ENCODE measurements at places on chromosomes 4 and X.

- no peak for DNase-seq
Measured at GRCh38 chr4:98166025-98166730, 22.9 kb upstream of the STPG2 start.

- no peak for DNase-seq
Measured at GRCh38 chrX:11366998-11367595, 73.9 kb downstream of the AMELX start.

- no peak for DNase-seq
Measured at GRCh38 chr4:40289366-40290188, 45.6 kb upstream of the CHRNA9 start.

DNA sequence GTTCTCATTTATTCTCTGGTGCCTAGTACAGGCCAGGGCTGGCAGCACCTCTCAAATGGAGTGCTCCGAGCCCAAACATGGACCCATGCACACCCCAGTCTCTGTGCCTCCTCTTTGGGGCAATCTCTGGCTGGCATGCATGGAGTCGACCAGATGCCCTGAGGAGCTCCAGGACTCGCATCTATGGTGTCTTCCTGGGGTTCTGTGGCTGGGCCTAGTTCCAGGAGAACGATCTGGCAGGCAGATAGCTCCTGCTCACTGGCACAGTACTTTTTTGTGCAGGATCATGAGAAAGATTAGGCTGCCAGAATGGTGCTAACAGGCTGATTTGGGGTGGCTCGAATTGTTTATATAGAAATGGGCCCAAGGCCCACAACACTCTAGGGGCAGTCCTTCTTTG, 72.0 kb upstream of the PJA1 start:
- DNase-seq, result no peak

DNA sequence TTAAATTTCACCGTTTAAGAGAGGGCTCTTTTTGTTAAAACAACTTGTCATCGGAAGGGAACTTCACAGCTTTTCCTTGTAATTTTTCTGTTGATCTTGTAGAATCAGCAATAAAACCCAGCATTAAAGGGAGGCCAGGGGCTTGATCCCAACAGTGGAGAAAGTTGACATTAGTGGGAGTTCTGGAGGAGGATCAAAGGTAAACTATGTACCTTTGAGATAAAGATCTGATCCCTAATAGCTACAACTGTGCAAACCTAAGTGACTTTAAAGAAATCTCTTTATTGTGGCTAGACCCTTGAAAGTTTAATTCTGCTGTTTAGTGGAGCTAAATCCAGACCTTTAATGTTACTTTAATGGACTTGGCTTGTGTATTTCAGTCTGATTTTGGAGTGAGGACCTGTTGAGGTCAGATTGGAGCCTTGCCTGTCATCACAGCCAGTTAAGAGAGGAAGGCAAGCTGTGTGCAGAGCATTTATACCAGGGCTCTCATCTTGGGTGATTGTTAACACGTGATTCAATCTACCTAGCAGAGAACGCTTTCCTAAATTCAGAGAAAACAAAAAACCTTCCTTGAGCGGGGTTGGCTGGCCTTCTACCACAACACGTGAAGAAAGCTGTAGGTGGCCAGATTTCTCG, 1.7 kb downstream of the DOCK11 start:
- no peak for DNase-seq

GRCh38 chr4:189780391-189780790, 160.3 kb upstream of the FRG1 start:
- no peak for DNase-seq

DNA sequence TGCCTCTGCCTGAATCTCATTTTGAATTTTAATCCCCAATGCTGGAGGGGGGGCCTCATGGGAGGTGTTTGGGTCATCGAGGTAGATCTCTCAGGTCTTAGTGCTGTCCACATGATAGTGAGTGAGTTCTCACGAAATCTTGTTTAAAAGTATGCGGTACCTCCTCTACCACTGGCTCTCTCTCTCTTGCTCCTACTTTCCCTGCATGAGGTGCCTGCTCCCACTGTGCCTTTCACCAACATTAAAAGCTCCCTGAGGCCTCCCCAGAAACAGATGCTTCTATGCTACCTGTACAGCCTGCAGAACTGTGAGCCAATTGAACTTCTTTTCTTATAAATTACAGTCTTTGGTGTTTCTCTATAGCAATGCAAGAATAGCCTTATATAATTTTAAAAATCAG, 560.7 kb upstream of the CPEB2 start:
- DNase-seq, result no peak
